ENCODE measurements at places on chromosomes 3 and 15. TPM values are rescaled to one million over a fixed set of nuclear protein-coding genes. Genes with fewer than 3 reads are reported as not detected.

DNA sequence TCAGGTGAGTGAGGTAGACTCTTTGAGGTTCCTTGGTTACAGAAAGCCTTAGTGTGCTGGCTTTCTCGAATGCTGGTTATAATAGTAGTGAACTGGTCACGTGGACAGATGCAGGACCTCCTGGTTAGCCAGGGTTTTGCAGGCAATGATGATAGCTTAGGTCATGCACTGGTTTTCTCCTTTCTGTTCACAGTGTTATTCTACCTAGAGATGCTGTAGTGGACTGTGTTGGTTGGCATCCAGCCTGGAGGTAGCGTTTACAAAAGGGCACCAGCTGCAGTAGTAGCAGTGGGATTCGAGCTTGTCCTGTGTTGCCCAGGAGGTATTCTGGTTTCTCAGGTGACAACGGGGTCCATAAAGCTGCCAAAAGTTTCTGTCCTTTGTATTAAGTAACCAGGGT lies 27.0 kb downstream of the PCCB start:
- DNase-seq: no peak
- peaks cover 1% of the 10 kb centered on the region for H3K4me1 ChIP-seq
- no peak overlapping the region for H3K27ac ChIP-seq
- no peak overlapping the region for H3K4me3 ChIP-seq
- H3K36me3 ChIP-seq: peaks cover 56% of the 10 kb centered on the region

DNA sequence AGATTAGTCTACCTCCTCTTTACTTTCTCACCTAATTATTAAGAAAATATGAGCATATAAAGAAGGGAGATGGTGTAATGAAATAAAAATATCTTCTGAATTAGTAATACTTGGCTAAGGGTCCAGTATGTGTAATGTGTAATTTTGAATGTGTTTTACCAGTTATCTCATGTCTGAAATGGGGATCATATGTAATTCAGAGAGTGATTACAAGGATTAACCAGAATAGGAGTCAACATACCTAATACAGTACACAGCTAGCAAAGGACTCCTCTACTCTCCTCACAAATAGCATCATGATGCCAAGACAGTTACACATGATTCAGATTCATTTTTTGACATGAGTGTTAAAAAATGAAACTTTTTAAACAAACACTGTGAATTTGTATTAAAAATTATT lies 570.4 kb downstream of the SI start:
- no peaks in the 10 kb centered on the region for H3K36me3 ChIP-seq
- DNase-seq: no peak
- H3K4me1 ChIP-seq: no peaks in the 10 kb centered on the region
- no peak overlapping the region for H3K27ac ChIP-seq

- H3K36me3 ChIP-seq: peaks cover 3% of the 10 kb centered on the region
- peak overlapping the region; percentile 6 for H3K27ac ChIP-seq
- DNase-seq: no peak
- no peak overlapping the region for H3K4me3 ChIP-seq
Observed at GRCh38 chr3:42033741-42034140, 57.4 kb upstream of the TRAK1 start.

DNA sequence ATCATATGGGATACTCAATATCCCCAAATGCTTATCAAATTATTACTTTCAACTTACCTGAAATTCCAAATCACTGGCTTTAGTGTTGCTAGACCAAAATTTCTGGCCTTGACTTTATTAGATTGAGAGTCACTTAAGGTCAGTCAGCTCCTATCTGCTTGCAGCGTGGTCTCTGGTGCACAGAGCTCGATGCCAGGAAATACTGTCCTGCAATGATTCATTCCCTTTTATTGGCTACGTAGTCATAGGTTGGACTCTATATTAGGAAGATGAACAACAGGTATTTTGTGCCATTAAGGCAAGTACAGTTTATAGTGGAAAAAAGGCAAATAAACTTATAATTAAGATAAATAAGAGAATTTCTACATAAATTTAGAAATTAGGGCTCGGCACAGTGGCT lies 378.6 kb upstream of the MCTP2 start:
- H3K27me3 ChIP-seq: peaks cover 13% of the 10 kb centered on the region
- H3K4me3 ChIP-seq: no peak overlapping the region
- no peak overlapping the region for H3K27ac ChIP-seq
- no peak for DNase-seq
- H3K4me1 ChIP-seq: no peaks in the 10 kb centered on the region

DNA sequence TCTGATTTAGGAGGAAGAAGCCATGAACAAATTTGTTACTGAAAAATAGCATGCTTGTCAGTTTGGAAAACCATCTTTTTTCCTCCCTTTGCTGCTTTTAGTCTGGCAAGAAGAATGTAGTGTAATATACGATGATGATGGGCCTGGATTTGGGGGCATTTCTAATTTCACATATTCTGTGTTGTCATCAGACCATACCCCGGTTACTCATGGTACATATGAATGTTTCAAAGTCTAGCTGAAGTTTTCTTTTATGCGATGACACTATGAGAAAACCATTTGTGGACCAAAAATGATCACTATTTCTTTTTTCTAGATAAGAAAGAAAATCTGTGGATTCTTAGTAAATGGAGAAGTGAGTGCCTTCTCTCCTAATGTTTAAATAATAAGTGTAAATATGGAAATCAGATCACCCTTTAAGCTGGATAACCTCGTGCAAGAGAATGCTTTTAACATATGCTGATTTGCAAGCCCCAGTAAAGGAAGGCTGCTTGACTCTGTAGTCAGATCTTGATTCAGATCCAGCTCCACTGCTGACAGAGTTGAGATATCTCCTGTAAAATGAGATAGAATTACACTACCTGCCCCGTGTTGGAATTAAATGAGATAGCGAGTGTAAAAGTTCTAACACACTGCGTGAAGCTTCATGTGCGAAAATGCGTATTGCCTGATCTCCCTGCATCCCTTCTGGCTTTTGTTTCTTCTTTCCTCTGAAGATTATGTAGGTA lies 3.0 kb downstream of the MEF2A start:
- peaks cover 1% of the 10 kb centered on the region for H3K36me3 ChIP-seq
- H3K27ac ChIP-seq: no peak overlapping the region
- peak overlapping the region; percentile 9 for H3K4me3 ChIP-seq
- H3K27me3 ChIP-seq: peaks cover 6% of the 10 kb centered on the region

GRCh38 chr3:48845170-48845569 lies 2.5 kb downstream of the PRKAR2A start:
- H3K4me3 ChIP-seq: peak overlapping the region; percentile 20
- H3K27me3 ChIP-seq: no peaks in the 10 kb centered on the region
- H3K27ac ChIP-seq: no peak overlapping the region
- peaks cover 5% of the 10 kb centered on the region for H3K4me1 ChIP-seq
- no peak for DNase-seq

GRCh38 chr15:100114100-100114499 lies 227.7 kb downstream of the ADAMTS17 start:
- peak overlapping the region; percentile 81 for H3K27ac ChIP-seq
- H3K27me3 ChIP-seq: peaks cover 9% of the 10 kb centered on the region
- DNase-seq: no peak
- peaks cover 8% of the 10 kb centered on the region for H3K4me1 ChIP-seq

The ZNF80 gene
- total RNA-seq: not detected

The CSPG5 gene
- total RNA-seq: 2.5 TPM

The LAMB2 gene
- 278 TPM for total RNA-seq

The RHO gene
- not detected for total RNA-seq

Data from progenitor cell of endocrine pancreas (in vitro differentiated cells).